ENCODE measurements at places on chromosomes 16 and 17.

DNA sequence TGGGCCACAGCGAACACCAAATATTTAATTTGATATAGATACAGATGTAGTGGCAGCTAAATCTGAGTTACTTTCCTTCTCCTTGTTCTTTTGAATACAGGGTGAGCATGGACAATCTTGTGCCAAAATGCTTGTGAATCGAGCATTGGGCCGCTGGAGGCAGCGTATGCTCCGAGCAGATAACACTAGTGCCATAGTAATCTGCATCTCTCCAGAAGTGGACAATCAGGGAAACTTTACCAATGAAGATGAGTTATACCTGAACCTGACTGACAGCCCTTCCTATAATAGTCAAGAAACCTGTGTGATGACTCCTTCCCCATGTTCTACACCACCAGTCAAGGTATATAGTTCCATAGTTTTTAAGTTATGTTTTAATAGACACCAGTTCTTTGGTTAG, 21.2 kb upstream of the BCAS3 start:
- no peak for DNase-seq

GRCh38 chr16:8346294-8346693, 244.0 kb downstream of the TMEM114 start:
- no peak for DNase-seq

DNA sequence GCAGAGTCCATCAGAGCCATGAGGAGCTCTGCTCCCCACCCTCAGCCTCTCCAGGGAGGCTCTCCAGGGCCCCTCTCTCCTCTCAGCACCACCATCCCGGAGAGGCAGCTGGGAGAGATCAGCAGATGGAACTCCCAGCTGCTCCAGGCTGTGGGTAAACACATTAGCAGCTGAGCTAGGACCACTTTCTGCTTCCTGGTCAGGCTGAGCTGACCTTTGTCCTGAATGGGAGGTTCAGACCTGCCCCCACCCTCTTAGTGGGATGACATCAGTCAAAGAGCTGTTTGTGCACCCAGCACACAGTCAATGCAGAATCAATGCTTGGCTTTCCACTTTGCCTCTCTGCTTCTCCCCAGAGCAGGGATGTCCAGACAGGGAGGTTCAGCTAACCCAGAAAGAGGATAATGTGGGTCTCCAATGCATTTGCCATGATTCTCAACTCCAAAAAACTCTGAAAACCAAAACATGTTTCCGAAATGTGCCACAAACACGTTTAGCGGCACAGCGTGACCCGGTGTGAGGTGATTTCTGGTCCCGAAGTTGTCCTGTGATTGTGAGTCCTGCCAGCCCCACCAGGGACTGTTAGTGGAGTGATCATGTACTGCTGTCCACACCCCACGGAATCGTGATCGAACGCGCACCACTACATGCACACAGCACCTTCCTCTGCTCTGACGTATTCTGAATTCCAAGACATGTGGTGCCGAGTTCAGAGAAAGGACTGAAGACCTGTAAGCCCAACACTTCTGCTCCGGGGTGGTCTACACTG, 6.7 kb downstream of the GPR142 start:
- no peak for DNase-seq

GRCh38 chr17:63425483-63425882, 20.6 kb downstream of the CYB561 start:
- peak; percentile 67 for DNase-seq

DNA sequence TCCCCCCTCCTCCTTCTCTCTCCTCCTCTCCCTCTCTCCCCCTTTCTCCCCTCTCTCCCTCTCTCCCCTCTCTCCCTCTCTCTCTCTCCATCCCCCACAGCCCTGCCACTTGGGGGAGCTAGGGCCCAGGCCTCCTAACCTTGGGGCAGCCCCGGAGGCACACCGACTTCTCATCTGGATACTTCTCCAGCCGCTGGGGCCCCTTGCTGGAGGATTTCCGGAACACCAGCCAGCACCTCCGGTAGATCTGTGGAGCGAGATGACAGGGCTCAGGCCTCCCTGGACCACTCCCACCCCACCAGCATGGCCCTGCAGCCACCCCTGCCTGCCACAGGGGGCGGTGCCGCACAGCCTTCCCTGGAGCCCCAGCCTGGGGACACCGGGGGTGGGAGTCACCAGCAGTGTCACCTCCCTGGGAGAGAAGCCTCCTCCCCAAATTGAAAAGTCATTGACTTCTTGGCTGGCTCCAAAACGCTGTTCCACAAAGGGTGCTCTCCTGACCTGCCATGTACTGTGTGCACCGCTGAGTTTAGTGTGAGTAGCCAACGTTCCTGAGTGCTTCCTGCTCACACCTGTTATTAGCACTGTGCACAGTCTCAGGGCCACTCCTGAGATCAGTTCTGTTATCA, 10.5 kb downstream of the DOK4 start:
- DNase-seq, result peak; percentile 73

GRCh38 chr17:48228720-48229119, 121.2 kb downstream of the SNX11 start:
- DNase-seq, result no peak

GRCh38 chr16:2858245-2859025, 465 bp upstream of the PRSS22 start:
- no peak for DNase-seq

- no peak for DNase-seq
Observed at GRCh38 chr16:51881731-51882130, 665.2 kb downstream of the TOX3 start.

- DNase-seq, result no peak
Observed at GRCh38 chr16:6611535-6611934, 721.1 kb upstream of the RBFOX1 start.

- no peak for DNase-seq
Observed at GRCh38 chr16:83891742-83892141, 7.2 kb upstream of the MLYCD start.

- no peak for DNase-seq
Observed at GRCh38 chr17:2710803-2711607, 559 bp downstream of the CLUH start.

DNA sequence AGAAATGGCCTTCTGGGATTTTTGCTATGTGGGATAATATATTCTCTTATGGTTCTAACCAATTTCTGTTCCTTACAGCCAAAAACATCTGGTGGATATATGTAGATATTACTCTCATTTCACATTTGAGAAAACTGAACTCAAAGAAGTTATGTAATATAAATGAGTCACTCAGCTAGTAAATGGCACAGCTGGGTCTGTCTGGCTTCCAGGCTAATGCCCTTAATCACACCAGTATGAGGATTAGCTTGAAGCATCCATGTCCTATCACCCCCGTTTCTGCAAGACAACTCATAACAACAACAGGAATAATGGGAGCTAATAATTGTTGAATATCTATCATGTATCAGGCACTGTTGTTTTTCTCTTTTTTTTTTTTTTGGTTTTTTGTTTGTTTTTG, 34.4 kb upstream of the USP7 start:
- DNase-seq, result no peak

GRCh38 chr16:73605309-73605708, 557.4 kb upstream of the ZFHX3 start:
- DNase-seq, result no peak

DNA sequence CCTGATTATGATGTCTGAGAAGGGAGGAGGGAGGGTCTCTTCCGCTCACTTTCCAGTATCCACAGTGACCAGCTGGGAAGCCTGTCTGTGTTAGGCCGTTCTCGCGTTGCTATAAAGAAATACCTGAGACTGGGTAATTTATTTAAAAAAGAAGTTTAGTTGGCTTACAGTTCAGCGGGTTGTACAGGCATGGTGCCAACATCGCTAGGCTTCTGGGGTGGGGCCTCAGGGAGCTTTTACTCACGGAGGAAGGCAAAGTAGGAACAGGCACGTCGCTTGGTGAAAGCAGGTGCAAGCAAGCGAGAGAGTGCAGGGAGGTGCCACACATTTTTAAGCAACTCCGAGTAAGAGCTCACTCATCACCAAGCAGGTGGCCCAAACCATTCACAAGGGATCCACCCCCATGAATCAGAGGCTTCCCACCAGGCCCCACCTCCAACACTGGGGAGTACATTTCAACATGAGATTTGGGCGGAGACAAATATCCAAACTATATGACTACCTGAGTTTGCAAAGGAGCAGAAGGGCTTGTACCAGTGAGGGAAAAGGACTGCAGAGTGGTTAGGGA, 137.5 kb downstream of the CCDC182 start:
- DNase-seq, result no peak
